Tracheal epithelial cell (primary cell): ENCODE measurements at places on chromosomes 11 and 22. TPM values are rescaled to one million over a fixed set of nuclear protein-coding genes. Genes with fewer than 3 reads are reported as not detected.

BTG4 gene
- total RNA-seq: 0.48 TPM in 1 of 2 replicates, not detected in the other

TEF gene
- total RNA-seq: 4.1 and 9.4 TPM in 2 replicates

PNPLA2 gene
- 11.1 and 11.9 TPM in 2 replicates for total RNA-seq

MYBPC3 gene
- not detected in 2 replicates for total RNA-seq

EIF4G2 gene
- 526 and 561 TPM in 2 replicates for total RNA-seq
